ENCODE measurements at places on chromosomes 2 and 18. TPM values are rescaled to one million over a fixed set of nuclear protein-coding genes. Genes with fewer than 3 reads are reported as not detected.

The GPR17 gene
- total RNA-seq, result not detected

The INO80C gene
- total RNA-seq, result 29.3 TPM

The PRKAG3 gene
- total RNA-seq, result not detected

The DAPL1 gene
- total RNA-seq, result not detected

The PDE1A gene
- total RNA-seq, result not detected

The MDH1B gene
- total RNA-seq, result 1.0 TPM

GRCh38 chr2:59232394-59233165 is 991.5 kb upstream of the FANCL start:
- no peak for DNase-seq

The CNTNAP5 gene
- total RNA-seq, result not detected

The KIAA2012 gene
- not detected for total RNA-seq

The IL1RL1 gene
- total RNA-seq, result 0.18 TPM

The SLC9A2 gene
- 0.80 TPM for total RNA-seq

The G6PC2 gene
- total RNA-seq, result not detected

DNA sequence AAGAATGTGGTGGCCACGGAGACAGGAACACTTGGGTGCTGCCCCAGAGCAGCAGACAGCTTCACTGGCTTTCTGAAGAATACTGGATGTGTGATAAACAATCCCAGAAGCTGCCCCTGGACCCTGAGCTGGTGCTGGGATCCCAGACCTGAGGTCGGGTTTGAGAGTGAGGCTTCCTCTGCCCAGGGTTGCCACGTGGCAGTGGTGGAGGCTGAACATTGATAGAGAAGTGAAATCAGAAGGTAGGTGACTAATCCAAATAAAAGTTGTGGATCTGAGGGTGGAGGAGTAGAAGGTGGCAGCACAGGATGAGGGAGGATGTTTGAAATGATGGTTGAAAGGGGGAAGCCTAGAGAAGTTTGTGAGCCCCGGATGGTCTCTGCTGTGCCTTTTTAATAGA is 64.0 kb downstream of the FMNL2 start:
- no peak for DNase-seq

The ALPP gene
- total RNA-seq, result not detected

- DNase-seq, result no peak
These were observed 31.1 kb downstream of the DOK1 start for GRCh38 chr2:74585406-74586185.

- no peak for DNase-seq
These were observed 395.0 kb upstream of the CRIM1 start for GRCh38 chr2:35960596-35960995.

DNA sequence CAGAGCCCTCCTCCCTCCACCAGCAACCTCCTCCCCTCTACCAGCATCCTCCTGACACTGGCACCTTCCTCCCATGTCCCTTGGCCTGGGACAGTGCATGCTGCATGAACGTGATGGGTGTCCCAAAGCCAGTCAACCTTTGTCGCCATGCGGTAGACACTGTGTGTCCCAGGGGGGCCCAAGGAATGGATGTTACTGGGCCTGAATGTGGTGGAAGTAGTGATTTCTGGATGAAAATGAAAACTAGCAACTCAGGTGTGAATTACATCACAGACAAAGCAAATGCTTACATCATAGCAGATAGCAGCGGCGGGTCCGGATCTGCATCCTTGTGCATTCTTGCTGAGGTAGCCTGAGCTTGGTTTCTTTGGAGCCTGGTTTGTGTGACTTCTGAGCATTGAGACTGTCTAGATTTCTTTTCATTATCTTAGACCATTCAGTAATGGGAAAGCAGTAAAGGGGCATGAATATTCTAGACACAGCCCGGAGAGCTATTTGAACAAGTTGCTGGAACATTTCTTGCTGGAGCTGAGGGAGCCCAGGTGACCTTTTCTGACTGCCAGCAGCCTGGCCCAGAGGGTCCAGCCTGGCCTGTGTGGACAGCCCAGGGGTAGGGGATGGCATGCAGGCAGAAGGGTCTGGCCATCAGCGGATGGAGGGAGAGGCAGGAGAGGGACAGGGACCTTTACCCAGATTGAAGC is 100.4 kb downstream of the FAM210A start:
- no peak for DNase-seq

The SLC9A4 gene
- total RNA-seq, result 0.05 TPM

- no peak for DNase-seq
These were observed 916 bp upstream of the PDCD1 start for GRCh38 chr2:241859436-241860183.

The ZNF519 gene
- 13.7 TPM for total RNA-seq

DNA sequence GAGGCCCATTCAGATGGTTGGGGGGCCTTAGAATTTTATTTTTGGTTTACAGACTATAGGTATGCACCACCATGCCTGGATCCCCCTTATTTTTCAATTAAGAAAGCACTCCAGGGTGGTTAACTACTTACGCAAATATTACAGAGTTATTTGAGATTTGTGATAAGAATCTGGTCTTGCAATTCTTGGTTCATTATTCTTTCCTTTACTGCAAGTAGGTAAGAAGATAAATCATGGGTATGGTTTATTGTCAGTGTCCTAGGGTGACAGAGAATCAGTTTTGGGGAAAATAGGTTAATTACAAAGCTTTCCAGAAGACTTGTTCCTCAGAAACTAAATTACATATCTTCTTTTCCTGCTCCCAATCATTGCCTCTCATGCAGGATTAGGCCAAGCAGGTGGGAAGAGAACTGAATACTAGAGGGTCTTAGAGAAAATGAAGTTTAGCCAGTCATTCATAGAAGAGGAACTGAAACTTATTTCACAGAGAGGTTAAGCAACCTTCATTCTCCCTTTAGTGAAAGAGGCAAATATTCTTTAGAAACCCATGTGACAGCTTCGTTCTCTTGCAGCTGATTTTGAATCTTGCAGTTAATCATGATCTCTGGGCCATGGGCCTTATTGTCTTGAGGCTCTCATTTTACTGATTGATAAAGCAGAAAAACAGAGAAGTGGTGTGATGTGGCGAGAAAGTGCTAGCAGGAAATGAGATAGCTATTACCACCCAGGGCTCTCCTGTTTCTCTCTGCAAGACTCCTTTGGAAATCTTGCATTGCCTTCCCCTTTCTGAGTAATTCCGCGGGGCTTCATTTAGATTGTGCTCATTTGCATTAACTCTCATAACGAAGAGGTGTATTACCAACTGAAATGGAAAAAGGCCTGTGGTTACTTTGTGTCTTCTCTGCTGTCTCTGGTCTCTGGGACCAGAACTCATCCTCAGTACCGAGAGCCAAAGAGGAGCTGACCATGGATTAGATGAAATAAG is 44.8 kb upstream of the ARHGAP25 start:
- DNase-seq, result peak; percentile 85

The IL36G gene
- total RNA-seq, result not detected

The B3GNT7 gene
- total RNA-seq, result 10.1 TPM

The AQP12A gene
- total RNA-seq, result not detected

The ERFE gene
- total RNA-seq, result not detected

- DNase-seq, result no peak
These were observed 766 bp downstream of the MFF start for GRCh38 chr2:227325839-227326195.

The SP140 gene
- 113 TPM for total RNA-seq

The HOXD11 gene
- total RNA-seq, result not detected

- DNase-seq, result no peak
These were observed 20.1 kb downstream of the OTOF start for GRCh38 chr2:26457695-26458364.

DNA sequence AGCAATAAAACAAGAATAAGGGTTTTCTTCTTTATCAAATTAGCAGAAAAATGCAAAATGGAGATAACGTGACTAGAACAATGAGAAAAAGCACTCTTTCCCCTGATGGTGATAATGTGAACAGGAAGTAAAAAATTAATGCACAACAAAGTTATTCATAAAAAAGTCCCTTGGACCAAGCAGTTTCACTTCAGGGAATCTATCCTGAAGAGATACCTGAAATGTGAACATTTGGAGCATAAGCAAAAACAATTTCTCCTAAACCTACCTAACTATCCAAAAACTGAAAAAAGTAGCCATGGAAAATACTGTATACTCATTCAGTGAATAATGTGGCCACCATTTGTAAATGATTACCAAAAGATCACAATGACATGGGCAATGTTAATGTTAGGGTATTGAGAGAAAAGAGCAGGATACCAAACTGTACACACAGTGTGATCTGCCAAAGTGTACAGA is 48.7 kb downstream of the TRIP12 start:
- DNase-seq, result peak; percentile 37

- no peak for DNase-seq
These were observed 54.7 kb downstream of the EMILIN2 start for GRCh38 chr18:2901423-2901985.

The FN1 gene
- total RNA-seq, result 5.9 TPM

- no peak for DNase-seq
These were observed 43.3 kb downstream of the EIF5B start for GRCh38 chr2:99380376-99381010.

GRCh38 chr2:98568161-98568956 is 40.0 kb downstream of the COA5 start:
- no peak for DNase-seq

The ST8SIA5 gene
- total RNA-seq, result 0.16 TPM

- DNase-seq, result no peak
These were observed 28.2 kb upstream of the SULT1C4 start for GRCh38 chr2:108349571-108349928.

- no peak for DNase-seq
These were observed 176.2 kb upstream of the EPAS1 start for GRCh38 chr2:46120792-46121555.

The CYP26B1 gene
- total RNA-seq, result not detected

DNA sequence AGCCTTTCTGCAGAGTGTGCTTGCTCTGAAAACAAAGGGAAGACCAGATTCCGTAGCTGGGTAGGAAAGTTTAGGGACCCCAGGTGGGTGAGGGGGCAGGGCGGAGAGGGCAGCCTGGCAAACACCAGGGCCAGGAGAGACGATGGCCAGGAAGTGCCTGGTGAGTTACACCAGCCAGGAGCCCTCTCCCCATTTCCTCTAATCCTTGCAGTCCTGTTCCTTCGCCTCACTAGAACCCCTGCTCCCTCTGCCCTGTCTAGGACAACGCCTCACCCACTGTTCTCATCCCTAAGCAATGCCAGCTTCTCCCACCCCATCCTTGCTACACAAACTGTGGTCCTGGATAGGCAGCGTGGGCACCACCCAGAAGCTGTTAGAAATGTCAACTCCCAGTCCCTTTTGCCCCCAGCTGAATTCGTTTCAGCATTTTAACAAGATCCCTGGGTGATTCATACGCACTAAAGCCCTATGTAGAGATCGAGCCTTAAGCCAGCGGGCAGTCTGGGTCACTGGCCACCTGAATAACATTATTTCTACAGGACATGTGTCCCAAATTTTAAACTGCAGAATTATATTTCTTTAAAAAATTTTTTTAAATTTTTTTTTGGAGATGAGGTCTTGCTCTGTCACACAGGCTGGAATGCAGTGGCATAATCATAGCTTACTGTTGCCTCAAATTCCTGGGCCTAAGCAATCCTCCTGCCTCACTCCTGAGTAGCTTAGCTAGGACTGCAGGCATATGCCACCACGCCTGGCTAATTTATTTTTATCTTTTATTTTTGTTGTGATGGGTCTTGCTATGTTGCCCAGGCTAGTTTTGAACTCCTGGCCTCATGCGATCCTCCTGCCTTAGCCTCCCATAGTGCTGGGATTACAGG is 10.9 kb downstream of the WIPF1 start:
- no peak for DNase-seq

The CRYGD gene
- total RNA-seq, result not detected

- peak; percentile 61 for DNase-seq
These were observed 336.2 kb downstream of the ZEB2 start for GRCh38 chr2:144183727-144184126.

DNA sequence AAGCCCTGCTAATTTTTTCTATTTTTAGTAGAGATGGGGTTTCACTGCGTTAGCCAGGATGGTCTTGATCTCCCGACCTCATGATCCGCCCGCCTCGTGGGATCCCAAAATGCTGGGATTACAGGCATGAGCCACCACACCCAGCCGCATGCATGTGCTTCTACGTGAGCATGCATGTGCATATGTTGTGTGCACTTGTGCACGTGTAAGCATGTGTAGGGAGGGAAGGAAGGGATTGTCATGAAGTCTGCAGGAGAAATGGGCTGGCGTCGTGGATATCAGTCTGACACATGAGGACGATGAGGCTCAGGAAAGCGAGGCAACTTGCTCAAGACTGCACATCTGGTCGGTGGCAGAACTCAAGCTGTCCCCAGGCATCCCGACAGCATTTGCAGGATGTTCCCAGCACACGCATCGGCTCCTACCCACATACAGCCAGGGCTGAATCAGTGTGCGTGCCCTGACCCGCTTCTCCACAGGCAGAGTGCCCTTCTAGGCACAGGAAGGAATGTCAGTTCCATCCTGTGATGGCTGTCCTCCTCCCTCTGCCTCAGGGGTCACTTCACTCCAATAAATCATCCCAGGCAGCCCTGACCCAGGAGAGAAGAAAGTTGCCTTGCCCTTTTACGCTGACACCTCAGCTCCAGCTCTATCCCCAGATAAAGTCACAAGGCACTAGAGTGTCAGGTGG is 49.9 kb upstream of the SLC14A2 start:
- no peak for DNase-seq

The CHRNG gene
- total RNA-seq, result not detected

The PIAS2 gene
- total RNA-seq, result 32.2 TPM

- no peak for DNase-seq
These were observed 9.2 kb upstream of the TMEM247 start for GRCh38 chr2:46470114-46470628.

- no peak for DNase-seq
These were observed 70.7 kb downstream of the PAX3 start for GRCh38 chr2:222228054-222228453.

The AGXT gene
- total RNA-seq, result 0.19 TPM

- no peak for DNase-seq
These were observed 7.1 kb downstream of the ZNF407 start for GRCh38 chr18:74604774-74605173.

GRCh38 chr2:153101187-153101586 is 377.4 kb downstream of the RPRM start:
- no peak for DNase-seq

DNA sequence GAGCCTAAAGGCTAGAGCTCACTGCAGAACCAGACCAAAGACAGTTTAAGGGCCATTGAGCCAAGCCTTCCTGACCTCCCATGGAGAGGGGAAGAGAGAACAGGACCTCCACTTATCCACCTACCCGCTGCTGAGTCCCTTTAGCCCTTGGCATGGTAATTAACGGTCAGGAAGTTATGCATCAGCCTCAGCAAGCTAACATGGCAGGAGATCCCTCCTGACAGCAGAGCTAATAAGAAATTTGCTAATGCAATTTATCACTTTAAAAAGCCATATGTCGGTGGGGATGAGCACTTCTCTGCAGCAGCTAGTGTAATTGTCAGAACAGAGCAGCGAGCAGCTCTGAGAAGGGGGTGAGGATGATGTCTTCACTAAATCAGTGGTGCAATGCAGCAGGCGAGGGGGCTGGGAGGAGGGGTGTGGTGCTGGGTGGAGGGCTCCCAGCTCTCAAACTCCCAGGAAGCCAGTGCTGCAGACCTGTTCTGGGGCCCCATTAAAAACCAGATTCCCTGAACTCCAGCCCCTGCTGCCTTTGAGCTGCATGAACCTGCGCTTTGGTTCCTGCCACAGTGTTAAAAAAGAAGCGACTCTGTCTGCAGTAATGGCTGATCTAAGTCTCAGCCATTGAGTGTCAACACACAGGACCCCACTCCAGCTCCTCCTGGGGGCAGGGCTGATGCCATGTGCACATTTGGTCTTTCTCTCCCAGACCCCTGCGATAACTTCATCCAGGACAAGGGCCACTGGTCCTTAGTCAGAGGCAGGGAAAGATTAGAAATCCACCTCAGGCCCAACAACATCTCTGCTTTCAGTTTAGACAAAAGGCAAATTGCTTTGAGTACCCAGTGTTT is 84.2 kb upstream of the STPG4 start:
- no peak for DNase-seq

- no peak for DNase-seq
These were observed 28.4 kb upstream of the ARMC9 start for GRCh38 chr2:231170055-231170454.

The C1GALT1C1L gene
- not detected for total RNA-seq

The MYCN gene
- total RNA-seq, result not detected

Data from GM12878 (cell line).